ENCODE measurements at places on chromosomes 1 and 21. TPM values are rescaled to one million over a fixed set of nuclear protein-coding genes. Genes with fewer than 3 reads are reported as not detected.

TSACC gene
- 2.8 TPM for total RNA-seq

CSF3R gene
- not detected for total RNA-seq

C1orf226 gene
- 0.73 TPM for total RNA-seq

C1QA gene
- not detected for total RNA-seq

CCDC185 gene
- 0.05 TPM for total RNA-seq

DDR2 gene
- 0.38 TPM for total RNA-seq

GNAT2 gene
- total RNA-seq = 0.18 TPM

SAMSN1 gene
- total RNA-seq = not detected

TAS1R1 gene
- total RNA-seq = not detected

CD5L gene
- total RNA-seq = not detected

TRIM45 gene
- 1.4 TPM for total RNA-seq

UHMK1 gene
- 29.5 TPM for total RNA-seq

RRP15 gene
- 28.5 TPM for total RNA-seq

PCBP3 gene
- 0.80 TPM for total RNA-seq

NUF2 gene
- total RNA-seq = 24.1 TPM

FCER1G gene
- not detected for total RNA-seq

MPZL1 gene
- 132 TPM for total RNA-seq

MYOG gene
- total RNA-seq = not detected

RNU1-3 gene
- total RNA-seq = not detected

FAM72C gene
- 6.1 TPM for total RNA-seq

DMRTA2 gene
- 0.15 TPM for total RNA-seq

CNR2 gene
- not detected for total RNA-seq

NFASC gene
- 1.8 TPM for total RNA-seq

GPR25 gene
- total RNA-seq = not detected

CPT2 gene
- total RNA-seq = 8.7 TPM

HES4 gene
- total RNA-seq = 54.3 TPM

HSPB7 gene
- not detected for total RNA-seq

FCRL1 gene
- not detected for total RNA-seq

KIRREL1 gene
- 38.2 TPM for total RNA-seq

KIAA1614 gene
- total RNA-seq = 0.80 TPM

KCNJ10 gene
- total RNA-seq = not detected

UMODL1 gene
- not detected for total RNA-seq

THBS3 gene
- 9.9 TPM for total RNA-seq

Data from A549 treated with DMSO at 1 μM for 4 hours (cell line).